ENCODE measurements at places on chromosomes 1 and 21.

GRCh38 chr1:169692756-169693460 is 18.5 kb downstream of the SELL start:
- DNase-seq = no peak

GRCh38 chr1:12453400-12454343 is 164.3 kb downstream of the DHRS3 start:
- DNase-seq = no peak

DNA sequence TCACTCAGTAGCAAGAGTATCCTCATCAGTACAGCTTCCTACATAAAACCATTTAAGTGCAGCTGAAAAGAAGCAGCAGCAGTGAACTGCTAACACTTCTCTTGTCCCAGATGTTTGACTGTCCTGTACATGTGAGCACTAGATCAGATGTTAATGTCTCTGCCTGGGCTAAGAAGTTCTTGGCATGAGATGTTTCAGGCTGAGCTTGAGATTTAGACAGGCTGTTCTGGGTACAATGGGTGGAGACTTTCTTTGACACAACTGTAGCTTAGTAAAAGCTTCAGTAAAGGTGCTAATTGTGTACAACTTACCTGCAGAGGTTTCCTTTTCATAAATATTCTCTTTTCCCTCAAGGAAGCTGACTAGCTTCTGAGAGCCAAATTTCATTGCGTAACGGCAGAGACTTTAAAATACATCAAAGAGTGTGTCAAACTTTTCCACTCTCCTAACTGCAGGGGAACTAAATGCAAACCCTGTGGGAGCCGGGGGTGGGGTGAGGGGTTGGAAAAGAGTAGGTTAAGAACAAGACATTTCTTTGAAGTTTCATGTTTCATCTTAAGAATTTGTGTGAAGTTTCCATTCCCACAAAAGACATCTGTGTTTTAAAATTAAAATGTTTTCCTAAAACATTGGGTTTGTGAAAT is 82.1 kb upstream of the CCDC190 start:
- no peak for DNase-seq

DNA sequence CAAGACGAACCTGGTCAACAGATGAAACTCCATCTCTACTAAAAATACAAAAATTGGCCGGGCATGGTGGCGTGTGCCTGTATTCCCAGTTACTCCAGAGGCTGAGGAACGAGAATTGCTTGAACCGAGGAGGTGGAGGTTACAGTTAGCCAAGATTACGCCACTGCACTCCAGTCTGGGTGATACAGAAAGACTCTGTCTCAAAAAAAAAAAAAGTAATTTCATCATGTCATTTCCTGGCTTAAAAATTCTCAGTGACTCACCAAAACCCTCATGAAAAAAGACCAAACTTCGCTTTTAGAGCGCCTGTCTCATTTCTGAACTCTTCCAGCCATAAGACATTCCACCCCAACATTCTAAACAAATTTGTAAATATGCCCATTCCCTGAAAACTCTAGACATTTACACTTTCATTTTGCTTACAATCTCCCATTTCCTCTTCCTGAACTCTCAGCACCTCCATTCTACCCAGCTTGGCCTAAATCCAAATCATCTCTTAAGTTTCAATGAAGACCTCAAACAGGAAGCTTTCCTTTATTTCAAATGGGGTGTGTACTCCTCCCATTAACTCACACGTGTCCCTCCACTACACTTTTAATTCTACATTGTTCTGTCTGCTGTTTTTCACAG is 50.5 kb upstream of the PRRC2C start:
- peak; percentile 63 for DNase-seq

DNA sequence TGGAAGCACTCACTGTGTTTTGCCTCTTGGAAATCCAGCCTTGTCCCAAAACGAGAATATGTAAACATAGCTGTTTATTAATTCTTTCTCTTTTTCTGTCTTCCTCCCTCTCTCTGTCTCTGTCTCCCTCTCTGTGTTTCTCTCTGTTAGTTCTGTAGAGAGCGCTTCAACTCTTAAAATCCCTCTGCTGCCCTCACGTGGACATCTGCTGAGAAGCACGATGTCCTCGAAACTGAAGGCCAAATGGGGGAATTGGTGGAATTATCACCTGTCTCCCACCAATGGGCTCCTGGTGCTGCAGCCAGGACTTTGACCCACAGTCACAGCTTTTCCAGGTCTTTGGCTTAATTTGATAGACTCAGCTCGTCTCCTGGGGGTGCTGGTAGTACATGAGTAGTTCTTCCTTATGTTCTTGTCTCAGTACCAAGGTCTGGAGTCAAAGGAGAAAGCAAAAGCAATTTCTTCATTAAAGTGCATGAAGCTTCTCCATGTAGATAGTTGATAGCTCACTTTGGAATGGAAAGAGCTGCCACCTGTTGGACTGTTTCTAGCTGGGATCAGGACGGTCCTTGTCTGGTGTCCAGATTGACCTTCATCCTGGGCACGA is 5.5 kb upstream of the GBP6 start:
- DNase-seq = peak; percentile 36

DNA sequence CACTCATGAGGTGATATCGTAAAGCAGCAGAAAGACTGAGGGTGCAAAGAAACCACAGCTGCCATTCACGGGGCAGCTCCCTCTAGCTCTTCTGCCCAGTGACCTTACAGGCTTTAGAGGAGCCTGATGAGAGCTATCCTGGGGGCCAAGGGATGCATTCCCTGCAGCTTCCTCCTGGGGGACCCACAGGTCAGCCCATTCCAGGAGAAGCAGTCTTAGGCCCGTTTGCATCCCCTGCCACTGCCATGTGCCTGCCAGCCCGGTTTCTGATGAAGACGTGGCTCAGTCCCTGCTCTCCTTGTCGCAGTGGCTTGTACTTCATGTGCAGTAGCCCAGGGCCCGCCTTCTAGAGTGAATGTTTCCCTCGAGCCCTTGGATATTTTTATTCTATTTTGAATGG is 22.8 kb downstream of the ATP5PO start:
- no peak for DNase-seq

- no peak for DNase-seq
Observed at GRCh38 chr1:209708297-209708696, 3.7 kb downstream of the HSD11B1 start.

DNA sequence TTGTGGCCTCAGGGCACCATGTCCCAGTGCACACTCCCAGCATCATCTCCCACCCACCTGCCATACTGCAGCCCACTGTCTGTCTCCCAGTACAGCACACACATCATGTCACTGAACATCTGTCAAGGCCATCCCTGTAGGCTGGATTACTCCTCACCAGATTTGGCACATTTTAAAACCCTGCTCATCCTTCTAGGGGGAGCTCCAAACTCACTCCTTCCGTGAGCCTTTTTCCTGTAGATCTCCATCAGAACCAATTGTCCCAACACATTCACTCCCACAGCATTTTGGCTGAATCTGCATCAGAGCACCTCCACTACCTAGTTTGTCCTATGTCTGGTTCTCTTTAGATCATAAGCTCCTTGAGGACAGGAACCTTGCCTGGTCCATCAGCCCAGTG is 58.6 kb upstream of the GRIK3 start:
- DNase-seq = no peak

GRCh38 chr1:62314454-62315350 is 4.5 kb downstream of the KANK4 start:
- no peak for DNase-seq

DNA sequence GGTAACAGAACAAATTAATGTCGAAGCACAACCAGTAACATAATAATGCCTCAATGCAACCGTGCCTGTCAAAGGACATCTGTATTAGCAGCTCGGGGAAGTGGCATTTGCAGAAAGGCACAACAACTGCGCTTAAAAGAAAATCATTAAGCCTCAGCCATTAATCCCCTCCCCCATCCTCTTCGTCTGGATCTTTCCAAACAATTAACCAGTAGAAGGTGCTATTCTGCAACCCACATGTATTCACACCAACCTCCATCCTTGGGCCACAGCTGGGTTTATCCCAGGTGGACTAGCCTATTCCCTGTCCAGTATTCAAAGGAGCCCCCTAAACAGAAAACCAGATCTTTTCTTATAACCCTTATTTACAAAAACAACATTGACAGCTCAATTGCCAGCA is 2.6 kb downstream of the RERE start:
- DNase-seq = no peak

- DNase-seq = no peak
Observed at GRCh38 chr1:92315766-92316599, 17.1 kb downstream of the RPAP2 start.
